ENCODE measurements at places on chromosomes 16 and 17.

- no peak for DNase-seq
Observed at GRCh38 chr17:44079877-44080821, 9.6 kb downstream of the G6PC3 start.

DNA sequence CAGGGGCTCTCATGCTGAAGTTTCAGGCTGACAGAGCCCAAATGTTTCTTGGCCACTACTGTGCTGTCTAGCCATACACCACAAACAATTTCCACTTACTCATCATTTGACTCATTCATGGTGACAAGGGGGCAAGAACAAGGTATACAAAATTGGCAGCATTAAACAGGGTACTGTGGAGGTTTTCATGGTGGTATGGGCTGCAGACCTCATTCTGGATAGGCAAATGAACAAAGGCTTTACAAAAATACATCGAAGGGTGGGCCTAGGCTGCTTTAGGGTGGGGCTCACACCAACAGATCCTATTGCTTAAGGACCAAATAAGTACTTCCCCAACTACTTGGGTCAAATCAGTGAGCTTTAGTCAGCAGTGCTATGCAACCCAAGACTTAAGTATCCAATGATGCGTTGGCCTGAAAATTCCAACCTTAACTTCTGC, 53.0 kb downstream of the N4BP1 start:
- DNase-seq = no peak

GRCh38 chr16:60792437-60792836, 1243.8 kb downstream of the CDH8 start:
- DNase-seq = no peak

- DNase-seq = no peak
Observed at GRCh38 chr17:35786941-35787432, 8.5 kb downstream of the MMP28 start.

- no peak for DNase-seq
Observed at GRCh38 chr16:84243732-84244131, 3.9 kb upstream of the KCNG4 start.

DNA sequence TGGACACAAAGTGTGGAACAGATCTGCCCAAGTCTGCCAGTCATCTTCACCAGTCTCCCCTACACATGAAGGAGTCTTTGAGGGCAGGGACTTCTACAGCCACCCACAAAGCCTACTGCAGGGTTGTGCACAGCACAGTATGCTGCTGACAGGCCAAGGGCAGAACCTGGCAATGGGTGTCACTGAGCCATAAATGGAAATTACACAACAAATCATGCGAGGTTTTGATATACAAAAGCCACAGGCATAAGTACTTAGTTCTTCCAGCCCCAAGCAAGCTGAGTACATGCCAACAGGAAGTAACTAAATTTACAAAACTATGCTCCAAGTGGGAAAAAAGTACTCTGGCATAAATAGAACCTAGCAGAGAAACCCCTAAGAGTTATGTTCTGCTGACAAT, 7.8 kb upstream of the PSMC3IP start:
- DNase-seq = no peak

GRCh38 chr17:3799181-3799945, 1.6 kb downstream of the ITGAE start:
- DNase-seq = peak; percentile 31

DNA sequence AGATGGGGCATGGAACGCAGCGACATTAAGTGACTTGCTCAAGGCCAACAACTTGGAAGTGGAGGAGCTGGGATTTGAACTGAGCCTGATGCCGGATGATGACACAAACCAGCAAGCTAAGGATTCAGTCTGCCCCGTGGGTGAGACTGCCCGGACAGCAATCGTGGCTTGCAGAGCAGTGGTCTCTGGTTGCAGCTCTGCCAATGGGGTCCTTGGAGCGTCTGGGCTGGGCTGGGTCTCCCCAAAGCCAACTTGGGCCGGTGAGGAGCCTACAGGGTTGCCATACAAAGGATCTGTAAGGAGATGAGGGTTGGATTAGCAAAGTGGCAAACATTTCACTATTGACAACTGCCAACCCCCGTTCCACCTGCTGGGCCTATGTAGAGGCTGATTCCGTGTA, 2.6 kb upstream of the CRISPLD2 start:
- no peak for DNase-seq

- DNase-seq = no peak
Observed at GRCh38 chr16:13940397-13940933, 20.5 kb downstream of the ERCC4 start.

DNA sequence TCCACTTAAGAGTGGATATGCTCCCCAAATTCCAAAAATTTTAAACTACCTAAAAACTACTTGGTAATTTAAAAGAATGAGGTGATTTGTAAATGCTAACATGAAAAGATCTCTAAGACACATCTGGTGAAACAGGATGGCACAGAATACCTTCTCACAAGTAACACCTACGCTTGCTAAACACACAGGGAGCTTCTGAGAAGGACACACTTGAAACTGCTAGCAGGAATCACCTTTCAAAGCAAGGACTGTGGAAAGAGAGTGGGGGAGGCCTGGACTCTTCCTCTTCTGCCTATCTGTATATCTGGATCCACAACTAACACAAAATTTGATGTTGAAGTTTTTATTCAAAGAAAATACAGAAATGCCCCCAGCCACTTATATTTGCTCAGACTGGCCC, 52.4 kb downstream of the CYTH1 start:
- no peak for DNase-seq

GRCh38 chr17:47878203-47879027, 17.6 kb upstream of the SP2 start:
- no peak for DNase-seq

DNA sequence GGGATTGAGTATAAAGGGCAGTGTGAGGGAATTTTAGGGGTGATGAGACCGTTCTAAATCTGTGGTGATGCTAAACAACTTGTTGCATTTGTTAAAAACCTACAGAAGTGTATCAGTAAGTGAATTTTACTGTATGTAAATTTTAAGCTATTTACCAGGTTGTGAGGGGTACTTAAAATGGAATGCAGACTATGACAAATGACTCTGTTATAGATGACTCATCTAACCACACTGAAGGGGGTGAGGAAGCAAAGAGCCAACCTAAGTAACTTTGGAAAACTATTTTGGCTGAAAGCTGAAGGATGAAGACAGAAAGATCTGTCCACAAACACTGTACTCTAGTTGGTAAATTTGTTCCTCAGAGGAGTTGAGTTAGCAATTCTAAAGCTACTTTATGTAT, 5.3 kb upstream of the MKS1 start:
- no peak for DNase-seq

DNA sequence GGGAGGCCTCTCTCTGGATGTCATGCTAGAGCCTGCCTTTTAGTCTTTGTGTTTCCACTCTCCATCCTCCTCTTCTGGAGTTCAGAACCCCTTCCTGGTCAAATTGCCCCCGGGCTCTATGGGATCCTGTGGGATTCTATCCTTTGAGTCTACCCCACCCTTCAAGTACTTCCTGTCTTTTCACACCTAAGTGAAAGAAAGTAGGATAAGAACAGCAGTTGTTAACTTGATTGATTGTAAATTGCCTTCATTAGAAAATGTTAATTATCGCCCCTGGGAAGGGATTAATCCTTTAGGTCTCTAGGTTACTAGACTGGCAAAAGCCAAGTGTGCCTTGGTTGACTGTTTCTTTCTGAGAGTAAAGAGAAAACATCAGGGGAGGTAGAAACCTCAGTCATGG, 30.1 kb downstream of the PRKCB start:
- peak; percentile 11 for DNase-seq

DNA sequence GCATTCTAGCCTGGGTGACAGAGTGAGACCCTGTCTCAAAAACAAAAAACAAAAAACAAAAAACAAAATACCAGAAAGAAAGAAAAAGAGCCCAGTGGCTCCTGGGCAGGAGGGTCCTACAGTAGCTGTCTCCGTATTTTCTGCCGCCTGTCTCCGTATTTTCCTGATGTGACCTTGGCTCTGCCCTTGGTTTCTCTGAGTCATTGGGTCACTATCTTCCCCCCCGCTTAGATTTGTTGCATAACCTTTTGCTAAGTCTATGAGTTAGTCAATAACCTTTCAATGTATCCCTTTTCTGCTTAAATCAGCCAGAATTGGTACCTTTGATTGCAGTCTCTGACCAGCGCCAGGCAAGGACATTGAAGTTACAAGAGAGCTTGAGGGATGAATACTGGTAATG, 36.9 kb downstream of the MIS12 start:
- no peak for DNase-seq

Data from iPS-NIHi11 (cell line).